Fibroblast of lung (primary cell): ENCODE measurements at places on chromosomes 16 and 17.

- no peak for DNase-seq
Measured at GRCh38 chr17:15981208-15981607, 18.3 kb downstream of the ZSWIM7 start.

GRCh38 chr16:2841606-2842339 lies 11.7 kb downstream of the ZG16B start:
- DNase-seq, result no peak

GRCh38 chr17:4908301-4908700 lies 5.4 kb upstream of the CHRNE start:
- DNase-seq, result no peak

DNA sequence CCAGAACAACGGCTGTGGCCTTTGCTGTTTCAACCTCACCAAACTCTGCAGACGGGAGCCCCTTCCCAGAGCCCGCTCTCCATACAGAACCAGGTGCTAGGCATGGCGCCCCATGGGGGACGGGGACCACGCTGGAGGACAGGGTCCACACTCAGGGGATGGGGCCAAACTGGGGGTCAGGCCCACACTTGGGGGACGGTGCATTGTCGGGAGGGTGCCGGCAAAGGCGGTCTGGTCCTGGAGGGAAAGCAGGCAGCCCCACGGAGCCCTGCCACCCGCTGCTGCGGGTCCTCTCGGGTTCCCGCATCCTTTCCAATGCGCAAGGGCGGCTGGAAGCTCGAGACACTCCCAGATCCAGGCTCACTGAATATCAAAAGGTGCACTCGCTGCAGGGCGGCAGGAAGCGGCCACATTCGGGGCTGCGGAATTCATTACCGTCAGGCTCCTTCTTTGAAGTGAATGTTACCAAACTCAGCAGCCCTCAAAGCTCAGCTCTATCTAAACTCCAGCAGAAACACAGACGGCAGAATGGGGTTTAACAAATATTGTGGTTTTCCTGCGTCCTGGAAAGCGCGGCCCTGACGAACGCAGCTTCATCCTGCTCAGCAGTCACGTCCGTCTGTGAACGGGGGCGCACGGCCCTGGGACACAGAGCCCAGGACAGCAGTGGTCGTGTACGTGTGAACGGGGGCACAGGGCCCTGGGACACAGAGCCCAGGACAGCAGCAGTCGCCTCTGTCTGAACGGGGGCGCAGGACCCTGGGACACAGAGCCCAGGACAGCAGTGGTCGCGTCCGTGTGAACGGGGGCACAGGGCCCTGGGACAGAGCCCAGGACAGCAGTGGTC lies 41.3 kb downstream of the LMF1 start:
- no peak for DNase-seq

DNA sequence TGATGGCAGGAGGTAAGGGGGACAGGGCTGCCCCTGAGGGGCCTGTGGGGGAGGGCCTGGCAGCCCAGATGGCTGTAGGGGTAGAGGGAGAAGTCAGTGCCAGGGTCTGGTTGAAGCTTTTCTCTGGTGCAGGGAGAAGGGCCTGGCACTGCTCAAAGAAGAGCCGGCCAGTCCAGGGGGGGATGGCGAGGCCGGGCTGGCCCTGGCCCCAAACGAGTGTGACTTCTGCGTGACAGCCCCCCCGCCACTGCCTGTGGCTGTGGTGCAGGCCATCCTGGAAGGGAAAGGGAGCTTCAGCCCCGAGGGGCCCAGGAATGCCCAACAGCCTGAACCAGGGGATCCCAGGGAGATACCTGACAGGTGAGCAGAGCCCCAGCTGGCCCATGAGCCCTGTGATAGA lies 2.8 kb upstream of the NOL3 start:
- DNase-seq, result no peak

DNA sequence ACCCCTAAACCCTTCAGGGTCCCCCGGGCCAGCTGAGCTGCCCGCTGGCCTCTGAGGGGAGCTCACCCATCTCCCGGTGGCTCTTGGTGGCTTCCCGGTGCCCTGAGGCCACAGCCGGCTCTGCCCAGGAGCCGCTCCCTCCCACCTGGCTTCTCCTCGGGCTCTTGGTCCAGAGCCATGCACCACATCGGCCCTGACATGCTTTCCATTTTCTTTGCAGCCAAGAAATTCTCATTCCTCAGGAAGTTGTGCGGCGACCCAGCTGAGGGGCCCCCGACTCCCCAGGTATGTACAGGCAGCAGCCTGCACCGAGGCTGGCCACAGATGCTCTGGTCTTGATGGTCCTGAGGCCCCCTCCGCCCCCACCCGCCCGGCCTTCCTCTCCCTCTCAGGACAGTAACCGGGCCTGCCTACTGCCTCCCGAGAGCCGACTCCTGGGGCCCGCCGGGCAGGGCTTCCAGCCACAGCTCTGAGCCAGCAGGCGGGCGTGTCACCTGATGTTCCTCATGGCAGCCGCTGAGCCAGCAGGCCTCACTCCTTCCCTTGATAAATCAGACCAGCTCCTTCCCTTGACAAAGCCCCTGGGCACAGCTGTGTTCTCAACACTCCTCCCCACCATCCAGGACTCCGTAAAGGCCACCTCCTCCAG lies 28.4 kb upstream of the ZFPM1 start:
- DNase-seq, result peak; percentile 21

GRCh38 chr17:29469276-29469675 lies 79.1 kb downstream of the TAOK1 start:
- DNase-seq, result no peak

- DNase-seq, result no peak
Measured at GRCh38 chr16:21524068-21524751, 75.2 kb upstream of the METTL9 start.

GRCh38 chr17:17144916-17145665 lies 61.0 kb downstream of the PLD6 start:
- no peak for DNase-seq

- peak; percentile 82 for DNase-seq
Measured at GRCh38 chr17:15513058-15513791, 45.8 kb upstream of the CDRT4 start.

DNA sequence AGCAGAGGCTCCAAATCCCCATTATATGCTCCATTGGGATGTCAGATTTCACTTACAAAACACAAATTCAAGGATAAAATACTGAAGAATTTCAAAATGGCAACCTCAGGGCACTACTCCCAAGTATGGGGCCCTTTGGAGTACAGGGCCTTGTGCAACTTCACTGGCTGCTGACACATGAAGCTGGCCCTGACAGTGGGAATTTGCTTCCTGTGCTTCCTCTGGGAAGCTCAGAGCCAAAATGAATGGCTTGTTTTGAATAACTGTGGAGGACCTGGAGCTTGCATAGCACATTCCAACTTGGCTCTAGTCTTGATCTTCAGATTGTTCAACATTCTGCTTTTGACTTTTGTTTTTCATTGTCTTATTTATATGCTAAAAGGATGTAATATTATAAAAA lies 52.3 kb upstream of the HNF1B start:
- no peak for DNase-seq

GRCh38 chr17:284676-285355 lies 67.8 kb downstream of the RPH3AL start:
- DNase-seq, result no peak

- DNase-seq, result no peak
Measured at GRCh38 chr17:13967416-13967815, 101.9 kb upstream of the COX10 start.
